ENCODE measurements at places on chromosomes 7 and 10.

DNA sequence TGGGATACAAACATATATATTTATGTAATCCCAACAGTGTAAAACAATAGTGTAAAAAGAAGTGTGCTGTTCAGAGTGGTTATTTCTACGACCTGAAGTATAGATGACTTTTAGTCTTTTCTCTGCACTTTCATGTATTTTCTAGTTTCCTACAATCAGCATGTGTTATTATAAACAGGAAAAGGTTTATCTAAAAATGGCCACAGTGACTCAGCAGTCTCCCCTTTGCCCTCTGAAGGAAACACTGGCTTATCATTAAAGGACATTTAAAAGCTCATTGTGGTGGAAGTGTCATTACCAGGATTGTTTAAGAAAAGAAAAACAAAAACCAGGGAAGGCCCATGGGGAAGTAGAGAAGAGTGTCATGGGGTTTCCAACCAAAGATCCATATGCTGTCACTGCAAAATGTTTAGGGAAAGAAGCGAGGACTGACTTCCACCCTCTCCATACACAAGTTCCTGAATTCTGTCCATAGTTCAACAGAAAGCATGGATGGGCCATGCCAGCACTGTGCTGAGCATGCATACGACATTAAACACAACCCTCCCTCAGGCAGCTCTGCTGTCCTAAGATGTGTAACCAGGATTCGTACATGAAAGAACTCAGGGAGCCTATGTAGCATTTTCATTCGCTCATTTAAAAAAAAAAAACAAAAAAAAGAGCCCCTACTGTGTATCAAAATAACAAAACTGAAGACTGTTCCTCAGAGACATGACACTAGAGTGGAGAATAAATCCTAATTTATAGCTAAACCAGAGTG lies 10.2 kb downstream of the CYREN start:
- DNase-seq, result no peak

GRCh38 chr10:44462338-44462914 lies 77.5 kb upstream of the CXCL12 start:
- DNase-seq, result no peak

GRCh38 chr10:88316292-88316861 lies 266.7 kb downstream of the RNLS start:
- no peak for DNase-seq

- peak; percentile 69 for DNase-seq
These were observed 10.4 kb upstream of the NACAD start for GRCh38 chr7:45098983-45099839.

- DNase-seq, result no peak
These were observed 45.6 kb upstream of the AGBL3 start for GRCh38 chr7:134940729-134941128.

- DNase-seq, result no peak
These were observed 201.9 kb downstream of the BMPER start for GRCh38 chr7:34107276-34107675.

DNA sequence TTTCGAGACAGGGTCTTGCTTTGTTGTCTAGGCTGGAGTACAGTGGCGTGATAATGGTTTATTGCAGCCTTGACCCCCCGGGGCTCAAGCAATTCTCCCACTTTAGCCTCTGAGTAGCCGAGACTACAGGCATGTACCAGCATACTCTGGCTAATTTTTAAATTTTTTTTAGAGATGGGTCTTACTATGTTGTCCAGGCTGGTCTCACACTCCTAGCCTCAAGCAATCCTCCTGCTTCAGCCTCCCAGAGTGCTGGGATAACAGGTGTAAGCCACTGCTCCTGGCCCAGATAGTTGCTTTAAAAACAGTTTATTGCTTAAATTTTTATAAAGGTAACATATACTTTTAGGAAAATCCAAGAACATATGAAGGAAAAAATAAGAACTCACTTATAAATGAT lies 26.3 kb downstream of the NEURL1 start:
- DNase-seq, result peak; percentile 1

GRCh38 chr10:131452926-131453720 lies 141.6 kb upstream of the TCERG1L start:
- peak; percentile 36 for DNase-seq

- DNase-seq, result no peak
These were observed 44.3 kb upstream of the ECHDC3 start for GRCh38 chr10:11697718-11698527.

DNA sequence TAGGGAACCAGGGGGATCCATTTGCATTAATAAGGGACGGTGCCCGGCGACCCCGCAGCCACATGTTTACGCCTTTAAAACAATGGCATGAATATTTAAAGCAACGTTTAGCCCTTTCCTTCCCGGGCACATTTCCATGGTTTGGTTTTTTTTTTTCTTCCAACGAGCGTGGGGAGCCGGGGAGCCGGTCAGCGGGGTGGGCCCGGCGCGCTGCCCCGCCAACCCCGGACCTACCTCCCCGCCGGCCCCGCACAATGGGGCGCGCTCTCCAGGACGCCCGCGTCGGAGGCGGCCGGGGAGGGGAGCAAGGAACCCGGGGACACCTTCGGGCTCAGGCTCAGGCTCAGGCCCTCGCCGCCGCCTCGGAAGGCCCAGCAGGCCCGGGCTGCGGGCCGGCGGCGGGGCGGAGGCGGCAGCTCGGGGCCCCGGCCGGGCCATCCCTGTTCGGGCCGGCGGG lies 1.0 kb downstream of the SEPHS1 start:
- no peak for DNase-seq

GRCh38 chr7:69130396-69130795 lies 467.9 kb upstream of the AUTS2 start:
- no peak for DNase-seq

GRCh38 chr10:67819768-67820204 lies 18.2 kb downstream of the DNAJC12 start:
- DNase-seq, result no peak

GRCh38 chr7:87432536-87432935 lies 42.9 kb downstream of the ABCB4 start:
- no peak for DNase-seq

GRCh38 chr7:18978108-18978495 lies 139.3 kb downstream of the TWIST1 start:
- no peak for DNase-seq
